ENCODE measurements at places on chromosomes 7 and 10. TPM values are rescaled to one million over a fixed set of nuclear protein-coding genes. Genes with fewer than 3 reads are reported as not detected.

Gene GJD4
- not detected for total RNA-seq

Gene LIPF
- total RNA-seq, result not detected

Gene MRPS17
- 19.2 TPM for total RNA-seq

Gene SGCE
- 139 TPM for total RNA-seq

Gene SPAM1
- not detected for total RNA-seq

Gene ENTPD1
- 4.4 TPM for total RNA-seq

Gene TCAF2
- 3.8 TPM for total RNA-seq

Gene CYP2C19
- total RNA-seq, result not detected

Measured in dermis lymphatic vessel endothelial cell (primary cell).